ENCODE measurements at places on chromosomes 1 and 21. TPM values are rescaled to one million over a fixed set of nuclear protein-coding genes. Genes with fewer than 3 reads are reported as not detected.

TFF1 gene
- 0.40 TPM for total RNA-seq

TMPRSS15 gene
- not detected for total RNA-seq

RGS4 gene
- total RNA-seq, result not detected

NPHP4 gene
- 10.5 TPM for total RNA-seq

TMEM269 gene
- 0.13 TPM for total RNA-seq

KRTAP10-12 gene
- not detected for total RNA-seq

All from GM12878 (cell line).